ENCODE measurements at places on chromosomes 12 and 14.

GRCh38 chr14:78335531-78335930 is 165.4 kb downstream of the NRXN3 start:
- no peak for DNase-seq

DNA sequence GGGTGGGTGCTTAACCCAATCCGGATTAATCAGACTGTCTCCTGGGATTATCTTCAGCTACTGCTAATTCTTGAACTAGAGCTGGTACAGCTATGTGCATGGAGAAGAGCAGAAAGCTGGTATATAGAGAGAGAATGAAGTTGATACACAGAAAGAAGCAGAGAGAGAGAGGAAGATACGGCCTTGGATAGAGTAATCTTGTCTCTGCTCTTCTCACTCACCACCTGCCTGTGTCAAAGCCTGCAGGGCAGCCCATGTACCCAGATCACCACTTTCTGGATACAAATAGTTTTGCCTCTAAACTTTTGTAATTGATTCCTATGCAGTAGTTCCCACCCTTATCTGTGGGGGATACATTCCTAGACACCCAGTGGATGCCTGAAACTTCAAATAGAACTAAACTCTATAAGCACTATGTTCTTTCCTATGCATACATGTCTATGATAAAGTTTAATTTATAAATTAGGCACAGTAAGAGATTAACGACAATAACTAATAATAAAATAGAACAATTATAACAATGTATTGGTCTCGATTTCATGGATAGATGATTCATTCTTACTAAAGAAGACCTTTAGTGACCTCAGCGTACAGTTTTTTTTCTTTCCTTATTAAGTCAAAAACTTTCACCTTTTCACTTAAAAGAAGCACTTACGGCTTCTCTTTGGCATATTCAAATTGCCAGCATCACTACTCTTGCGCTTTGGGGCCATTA is 45.5 kb downstream of the YEATS4 start:
- DNase-seq, result no peak

DNA sequence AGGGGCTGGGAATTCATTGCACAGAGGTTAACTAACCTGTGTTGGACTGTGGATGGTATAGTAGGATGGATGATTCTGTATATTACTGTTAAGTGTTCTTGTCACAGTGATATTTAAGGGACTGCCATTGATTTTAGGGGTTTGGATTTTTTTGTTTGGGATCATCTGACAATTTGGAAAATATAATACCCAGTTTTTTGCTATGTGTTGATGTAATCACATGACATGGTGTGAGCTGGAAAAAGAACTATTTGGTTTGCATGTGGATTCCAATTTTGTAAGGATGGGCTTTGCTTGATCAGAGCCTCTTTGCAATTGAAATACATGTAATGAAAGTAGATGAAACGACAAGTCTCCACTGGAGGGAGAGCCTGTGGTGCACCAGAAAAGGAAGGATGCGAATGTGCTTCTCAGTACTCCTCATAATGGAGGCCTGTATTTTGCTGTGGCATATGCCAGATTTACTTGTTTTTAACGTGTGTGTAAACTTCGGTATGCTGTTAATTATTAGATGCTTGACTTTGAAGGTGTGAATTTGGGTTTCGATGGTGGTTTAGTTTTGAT is 2.7 kb downstream of the DYRK2 start:
- DNase-seq, result no peak

DNA sequence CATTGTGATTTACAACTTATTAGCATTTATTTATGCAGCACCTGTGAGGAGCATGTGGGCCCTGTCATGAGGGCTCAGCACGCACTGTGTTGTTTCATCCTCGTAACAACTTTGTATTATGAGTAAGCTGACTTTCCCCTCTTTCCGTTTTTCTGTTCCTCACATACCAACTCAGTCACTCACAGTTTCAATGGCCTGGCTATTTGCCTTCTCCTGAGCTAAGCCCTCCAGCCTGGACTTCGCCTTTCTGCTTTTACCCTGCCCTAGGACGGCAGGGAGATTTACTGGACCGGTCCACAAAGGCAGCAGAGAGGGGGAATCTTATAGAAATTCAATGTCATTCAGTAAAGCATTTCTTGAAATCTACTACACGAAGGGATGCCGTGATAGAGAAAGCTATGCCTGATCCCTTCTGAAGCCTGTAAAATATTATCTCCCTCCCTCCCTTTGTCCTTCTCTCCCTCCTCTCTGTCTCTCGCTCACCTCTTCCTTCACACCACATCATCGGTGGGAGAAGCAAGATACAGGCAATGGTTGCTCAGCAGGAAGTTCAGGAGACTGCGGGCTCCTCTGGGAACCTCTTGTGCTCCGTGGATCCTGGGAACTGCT is 219.2 kb upstream of the TBX3 start:
- no peak for DNase-seq

DNA sequence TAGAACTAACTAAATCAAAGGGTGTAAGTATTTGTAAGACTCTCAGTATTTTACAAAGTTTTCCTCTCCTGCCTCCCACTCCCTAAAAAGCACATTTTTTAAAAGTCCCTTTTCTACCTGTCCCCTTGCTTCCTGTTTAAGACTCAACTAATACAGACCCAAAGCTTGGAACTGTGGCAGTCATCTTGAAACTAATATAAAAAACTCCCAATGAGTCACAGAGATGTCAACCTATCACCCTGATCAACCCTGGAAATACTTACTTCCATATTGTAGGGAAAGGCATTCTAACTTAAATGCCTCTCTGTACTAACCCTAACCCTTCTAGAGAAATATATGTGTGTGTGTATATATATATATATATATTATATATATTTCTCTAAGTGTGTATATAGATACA is 184.8 kb downstream of the SPTSSA start:
- DNase-seq, result no peak

GRCh38 chr12:48824905-48825304 is 6.6 kb downstream of the CACNB3 start:
- no peak for DNase-seq

DNA sequence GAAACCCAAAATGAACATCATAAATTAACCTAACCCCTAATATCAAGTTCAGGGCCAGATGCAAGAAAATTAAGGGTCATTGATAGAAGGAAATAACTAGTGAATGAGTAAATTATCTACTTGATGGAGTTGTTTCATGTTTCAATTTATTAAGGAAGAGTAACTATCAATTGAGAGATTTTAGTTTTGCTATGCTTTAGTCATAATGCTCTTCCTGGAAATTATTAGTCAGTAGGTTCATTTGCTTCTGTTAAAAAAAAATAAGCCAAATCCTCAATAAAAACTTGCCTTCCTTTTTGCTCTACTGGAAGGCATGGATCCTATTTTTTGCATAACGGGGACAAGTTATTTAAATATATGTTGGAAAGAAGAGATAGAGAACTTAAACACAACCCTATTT is 59.0 kb upstream of the HIF1A start:
- DNase-seq, result no peak

GRCh38 chr12:15558915-15559528 is 230.2 kb downstream of the EPS8 start:
- DNase-seq, result no peak

GRCh38 chr12:79266343-79267144 is 402.0 kb downstream of the SYT1 start:
- DNase-seq, result no peak

- DNase-seq, result no peak
Measured at GRCh38 chr14:97724265-97724731, 927.1 kb downstream of the VRK1 start.

- no peak for DNase-seq
Measured at GRCh38 chr14:101980700-101981099, 16.3 kb downstream of the DYNC1H1 start.

DNA sequence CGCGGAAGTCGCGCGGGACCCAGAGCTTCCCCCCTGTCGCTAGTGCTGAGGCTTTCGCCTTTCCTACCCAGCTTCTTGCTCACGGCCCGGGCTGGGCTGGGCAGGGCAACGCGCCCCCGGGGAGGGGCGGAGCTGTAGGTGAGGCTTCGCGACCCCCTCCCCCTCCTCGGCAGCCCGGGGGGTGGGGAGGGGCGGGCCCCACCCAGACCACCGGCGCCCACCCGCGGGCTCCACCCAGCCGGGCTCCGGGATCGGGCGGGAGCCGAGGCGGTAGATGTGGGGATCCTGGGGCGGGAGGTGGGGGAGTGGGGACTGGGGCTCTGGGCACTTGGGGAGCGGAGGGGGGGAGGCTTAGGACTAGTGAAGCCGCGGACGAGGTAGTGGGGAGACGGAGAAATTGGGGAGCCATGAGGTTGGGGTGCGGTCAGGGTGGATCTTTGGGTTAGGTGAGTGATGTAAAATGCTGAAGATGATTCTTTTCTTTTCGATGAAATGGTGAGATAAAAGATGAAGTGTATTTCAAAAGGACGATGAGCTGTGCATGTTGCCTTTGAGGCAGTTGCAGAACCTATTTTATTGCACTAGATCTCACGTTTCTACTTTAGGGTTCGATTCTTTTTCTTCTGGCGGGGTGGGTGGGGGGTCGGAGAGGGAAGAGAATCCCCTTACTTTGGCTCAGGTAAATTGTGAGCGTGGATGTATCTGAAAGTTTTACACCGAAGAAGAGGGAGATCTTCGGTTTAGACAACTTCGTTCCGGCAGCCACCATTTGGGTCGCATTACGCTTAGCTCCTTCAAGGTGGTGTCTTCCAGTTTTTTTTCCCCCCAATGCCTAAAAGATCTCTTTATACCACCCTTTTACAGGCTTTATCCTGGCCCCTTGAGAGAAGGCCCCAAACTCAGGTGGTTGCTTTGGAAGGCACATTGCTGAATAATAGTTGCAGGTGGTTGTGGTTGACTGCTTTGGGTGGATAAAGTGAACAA is 619 bp downstream of the ERC1 start:
- DNase-seq, result no peak

- DNase-seq, result no peak
Measured at GRCh38 chr12:105220929-105221290, 15.1 kb downstream of the APPL2 start.

- no peak for DNase-seq
Measured at GRCh38 chr14:25396128-25396527, 346.2 kb upstream of the STXBP6 start.

DNA sequence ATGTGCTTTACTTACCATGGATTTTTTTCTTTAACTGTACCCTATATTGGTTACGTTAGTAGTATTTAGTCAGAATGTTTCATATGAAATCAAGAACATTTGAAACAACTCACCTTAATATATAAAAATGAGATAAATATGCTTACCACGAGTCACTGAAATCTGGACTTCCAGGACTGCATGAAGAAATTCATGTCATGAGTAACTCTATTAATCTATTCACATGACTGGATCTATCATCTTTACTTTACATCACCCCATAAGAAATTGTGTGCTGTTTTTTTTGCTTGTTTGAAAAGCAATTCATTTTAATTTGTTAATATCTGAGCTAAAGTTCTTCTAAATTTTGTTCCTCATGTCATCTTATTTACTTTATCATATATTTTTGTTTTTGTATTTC is 5.2 kb downstream of the EPYC start:
- no peak for DNase-seq

DNA sequence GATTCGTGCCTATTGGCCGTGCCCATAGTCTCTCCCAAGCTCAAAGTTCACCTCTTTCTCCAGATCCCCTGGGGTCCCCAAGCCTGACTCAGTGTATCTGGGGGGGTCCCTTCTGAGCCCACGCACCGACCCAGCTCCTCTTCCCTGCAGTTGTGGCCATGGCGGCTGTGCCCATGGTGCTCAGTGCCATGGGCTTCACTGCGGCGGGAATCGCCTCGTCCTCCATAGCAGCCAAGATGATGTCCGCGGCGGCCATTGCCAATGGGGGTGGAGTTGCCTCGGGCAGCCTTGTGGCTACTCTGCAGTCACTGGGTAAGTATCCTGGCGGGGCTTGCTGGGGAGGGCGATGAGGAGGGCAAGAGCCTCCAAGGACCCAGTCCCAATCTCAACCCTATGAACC is 5.1 kb downstream of the IFI27 start:
- DNase-seq, result no peak

DNA sequence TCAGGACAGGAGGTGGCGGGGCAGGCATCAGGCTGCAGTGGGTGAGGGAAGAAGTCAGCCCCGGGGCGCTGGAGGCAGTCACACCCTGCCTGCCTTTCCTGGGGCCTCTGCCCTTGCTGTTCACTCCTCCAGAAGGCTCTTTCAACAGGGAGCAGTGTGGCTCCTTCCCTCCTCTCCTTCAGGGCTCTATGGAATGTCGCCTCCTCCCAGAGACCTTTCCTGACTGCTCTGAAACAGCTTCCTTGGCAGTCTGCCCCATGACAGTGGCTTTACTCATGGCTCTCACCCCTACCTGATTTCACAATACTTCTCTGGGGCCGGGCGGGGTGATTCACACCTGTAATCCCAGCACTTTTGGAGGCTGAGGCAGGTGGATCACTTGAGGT is 7.1 kb downstream of the RHOF start:
- DNase-seq, result no peak

DNA sequence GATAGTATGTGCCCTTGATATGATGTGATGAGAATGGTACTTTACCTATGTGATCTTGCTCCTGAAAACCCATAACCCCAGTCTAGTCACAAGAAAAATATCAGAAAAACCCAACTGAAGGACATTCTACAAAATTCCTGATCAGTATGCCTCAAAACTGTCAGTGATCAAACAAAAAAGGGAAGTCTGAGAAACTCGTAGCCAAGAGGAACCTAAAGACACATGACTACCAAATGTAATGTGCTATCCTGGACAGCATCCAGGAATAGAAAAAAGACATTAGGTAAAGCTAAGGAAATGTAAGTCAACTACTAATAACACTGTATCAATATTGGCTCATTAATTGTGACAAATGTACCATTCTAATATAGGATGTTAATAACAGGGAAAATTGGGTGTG is 4.1 kb upstream of the WIF1 start:
- DNase-seq, result no peak

- DNase-seq, result no peak
Measured at GRCh38 chr14:103241531-103241930, 92.5 kb upstream of the EIF5 start.

- no peak for DNase-seq
Measured at GRCh38 chr12:15208140-15208539, 13.1 kb downstream of the RERG start.

GRCh38 chr14:101359221-101360053 is 201.9 kb upstream of the DIO3 start:
- DNase-seq, result no peak

Data from stimulated activated CD4-positive, alpha-beta T cell treated with anti-CD3 and anti-CD28 coated beads, Interleukin-12 subunit alpha, Interleukin-12 subunit beta, amount 100 ng/mL, for 48 hours (primary cell).